ENCODE measurements at places on chromosomes 11 and 22. TPM values are rescaled to one million over a fixed set of nuclear protein-coding genes. Genes with fewer than 3 reads are reported as not detected.

GRCh38 chr22:47139013-47139789, 376.8 kb downstream of the TBC1D22A start:
- DNase-seq = no peak

LYVE1 gene
- polyA plus RNA-seq = 4.1 TPM

DNA sequence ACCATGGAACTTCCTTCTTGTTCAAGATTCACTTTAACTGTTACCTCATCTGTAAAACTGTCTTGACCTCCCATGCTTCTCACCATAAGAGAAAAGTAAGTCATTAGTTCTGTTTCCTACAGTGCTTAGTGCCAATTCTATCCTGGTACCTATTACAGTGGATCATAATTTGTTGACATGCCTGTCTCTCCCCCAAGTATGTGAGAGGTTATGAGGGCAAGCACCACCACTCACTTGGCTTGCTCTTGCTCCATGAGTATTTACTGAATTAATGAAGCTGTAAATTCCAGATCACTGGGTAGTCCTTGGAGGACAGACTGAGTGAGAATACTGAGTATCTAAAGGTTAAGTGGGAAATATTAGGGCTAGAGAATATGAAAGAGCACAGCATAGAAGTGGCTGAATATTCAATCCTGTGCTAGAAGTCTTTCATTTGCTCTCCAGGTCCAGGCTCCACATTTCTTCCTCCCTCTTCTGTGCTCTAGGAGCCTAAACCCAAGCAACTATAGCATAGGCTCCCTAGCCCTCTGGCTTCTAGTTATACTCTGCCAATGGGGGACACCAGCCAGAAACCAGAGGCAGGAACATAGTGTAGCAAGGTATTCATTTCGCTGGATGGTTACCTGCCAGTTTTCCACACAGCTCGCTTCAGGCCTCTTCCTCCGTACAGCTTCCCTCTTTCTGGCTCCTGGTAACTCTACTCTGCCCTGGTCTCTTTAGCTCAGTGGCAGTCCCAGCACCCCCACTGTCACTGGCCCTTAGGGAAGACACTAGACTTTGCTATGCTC, 118.2 kb upstream of the SLC5A12 start:
- DNase-seq = no peak

DNA sequence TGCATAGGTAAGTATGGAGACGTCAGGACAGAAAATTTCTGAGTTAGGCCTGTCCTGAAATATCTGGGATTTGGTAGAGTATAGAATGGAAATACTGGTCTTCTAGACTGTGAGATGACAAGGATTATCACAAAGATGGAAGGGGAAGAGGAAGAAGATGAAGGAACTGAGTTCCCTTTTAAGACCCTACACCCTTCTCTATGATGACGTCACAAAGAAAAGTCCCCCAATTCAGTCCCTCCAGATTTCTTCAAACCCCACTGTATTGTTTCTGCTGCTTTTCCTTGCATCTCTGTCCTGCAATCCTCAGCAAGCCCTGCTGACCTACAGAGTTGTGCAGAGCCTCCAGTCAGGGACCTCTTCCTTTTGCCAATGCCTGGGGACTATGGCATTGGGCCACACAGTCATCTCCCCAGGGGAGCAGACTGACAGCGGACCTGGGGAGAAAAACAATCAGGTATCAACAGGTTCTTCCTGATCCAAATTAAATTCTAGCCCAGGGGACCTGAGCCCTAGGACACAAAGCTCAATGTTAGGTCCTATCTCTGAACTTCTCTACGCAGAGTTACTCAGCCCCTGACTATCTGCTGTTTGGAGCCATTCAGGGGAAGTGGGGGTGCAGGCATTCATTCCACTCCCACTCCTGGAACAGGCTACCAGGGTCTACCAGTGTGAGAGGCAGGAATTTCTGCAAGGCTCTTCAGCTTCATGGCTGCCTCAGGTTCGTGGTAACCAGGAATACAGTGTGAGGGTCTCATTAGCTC, 49.2 kb upstream of the POU2AF1 start:
- DNase-seq = no peak

ZP1 gene
- 1.0 TPM for polyA plus RNA-seq

DNA sequence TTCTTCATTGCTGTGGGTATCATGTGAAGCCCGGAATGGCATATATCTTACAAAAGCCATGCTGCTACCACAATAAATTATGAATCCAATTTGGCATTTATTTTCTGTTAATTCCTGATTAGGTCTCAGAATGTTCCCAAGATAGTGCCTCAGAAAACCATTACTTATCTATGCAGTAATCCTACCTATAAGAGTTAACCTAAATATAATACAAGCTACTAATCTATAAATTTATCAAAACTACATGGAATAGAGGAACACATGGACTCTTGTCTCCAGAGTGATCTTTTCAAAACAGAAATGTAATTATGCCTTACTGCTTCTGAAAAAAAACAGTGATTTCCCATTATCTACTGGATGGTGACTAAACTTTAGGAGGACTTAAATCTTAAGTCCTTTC, 687.8 kb upstream of the ANO5 start:
- DNase-seq = no peak

GRCh38 chr11:112485280-112485679, 224.6 kb upstream of the PLET1 start:
- peak; percentile 75 for DNase-seq

OSM gene
- not detected for polyA plus RNA-seq

DNA sequence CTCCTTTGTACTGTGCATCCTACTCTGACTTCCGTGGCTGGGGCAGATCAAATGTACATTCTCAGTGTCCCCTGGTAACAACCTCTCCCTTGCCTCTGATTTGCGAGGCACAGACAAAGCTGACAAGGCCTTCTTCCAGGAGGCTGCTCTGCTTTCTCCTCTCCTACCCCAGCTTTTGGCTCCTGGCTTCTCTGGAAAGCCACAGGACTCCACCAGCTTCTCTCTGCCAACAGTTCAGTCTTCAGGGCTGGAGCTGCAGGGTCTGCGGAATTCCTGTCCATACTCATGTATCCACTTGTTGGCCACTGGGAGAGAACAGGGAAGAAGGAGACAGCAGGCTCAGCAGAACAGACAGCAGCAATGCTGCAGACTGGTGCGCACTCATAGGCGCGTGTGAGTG, 44.4 kb downstream of the P4HA3 start:
- no peak for DNase-seq

GRCh38 chr11:67300756-67301312, 2.5 kb upstream of the SSH3 start:
- DNase-seq = no peak

PATZ1 gene
- polyA plus RNA-seq = 84.9 TPM
